ENCODE measurements at places on chromosomes 5 and 9. TPM values are rescaled to one million over a fixed set of nuclear protein-coding genes. Genes with fewer than 3 reads are reported as not detected.

The ANKRD31 gene
- total RNA-seq, result 0.41 TPM

The ADAMTS12 gene
- 26.5 TPM for total RNA-seq

The CDH10 gene
- 3.2 TPM for total RNA-seq

The KIF24 gene
- 5.6 TPM for total RNA-seq

The CMYA5 gene
- total RNA-seq, result 72.5 TPM

The TMC1 gene
- 0.41 TPM for total RNA-seq

The TPD52L3 gene
- total RNA-seq, result not detected

The SPATA31C2 gene
- total RNA-seq, result 0.18 TPM

The OR1J2 gene
- total RNA-seq, result not detected

The AJM1 gene
- total RNA-seq, result 1.5 TPM

The RASGEF1C gene
- total RNA-seq, result 0.93 TPM

The GFI1B gene
- total RNA-seq, result 2.0 TPM

All from metanephros (tissue), 2 donors.